ENCODE measurements at places on chromosomes 1 and 21. TPM values are rescaled to one million over a fixed set of nuclear protein-coding genes. Genes with fewer than 3 reads are reported as not detected.
A peak's percentile ranks its signal among the peaks of the same experiment; 100 is the strongest.

GRCh38 chr1:149916898-149917252, 769 bp downstream of the SV2A start:
- H3K36me3 ChIP-seq = no peaks in the 10 kb centered on the region
- no peaks in the 10 kb centered on the region for H3K27me3 ChIP-seq
- H3K4me3 ChIP-seq = peak overlapping the region; percentile 90

DNA sequence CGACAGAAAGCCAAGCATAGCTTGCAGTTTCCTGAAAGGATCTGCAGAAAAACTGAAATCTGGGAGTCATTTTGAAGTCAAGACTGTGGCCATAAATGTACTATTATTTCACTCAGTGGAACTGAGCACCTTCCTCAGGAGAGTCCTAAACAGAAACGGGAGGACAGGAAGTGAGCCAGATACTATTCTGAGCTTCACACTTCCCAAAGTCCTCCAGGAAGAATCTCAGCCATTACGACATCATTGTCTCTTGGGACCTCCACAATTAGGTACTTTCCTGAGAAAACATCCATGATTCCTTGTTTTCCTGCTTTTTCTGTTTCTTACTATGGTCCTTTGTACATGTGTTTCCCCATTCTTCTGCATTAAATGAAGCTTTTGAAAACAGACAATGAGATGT, 299.2 kb upstream of the USP25 start:
- no peak overlapping the region for H3K27ac ChIP-seq
- no peaks in the 10 kb centered on the region for H3K4me1 ChIP-seq
- no peak for DNase-seq

GRCh38 chr1:110165761-110166231, 15.5 kb downstream of the SLC6A17 start:
- DNase-seq = no peak
- no peak overlapping the region for H3K27ac ChIP-seq
- H3K27me3 ChIP-seq = peaks cover 33% of the 10 kb centered on the region
- H3K36me3 ChIP-seq = peaks cover 2% of the 10 kb centered on the region
- no peak overlapping the region for H3K4me3 ChIP-seq

GRCh38 chr1:1291548-1292441, 11.6 kb downstream of the SCNN1D start:
- no peaks in the 10 kb centered on the region for H3K27me3 ChIP-seq
- no peaks in the 10 kb centered on the region for H3K36me3 ChIP-seq
- peaks cover 6% of the 10 kb centered on the region for H3K4me1 ChIP-seq
- peak; percentile 62 for DNase-seq
- H3K27ac ChIP-seq = no peak overlapping the region

DNA sequence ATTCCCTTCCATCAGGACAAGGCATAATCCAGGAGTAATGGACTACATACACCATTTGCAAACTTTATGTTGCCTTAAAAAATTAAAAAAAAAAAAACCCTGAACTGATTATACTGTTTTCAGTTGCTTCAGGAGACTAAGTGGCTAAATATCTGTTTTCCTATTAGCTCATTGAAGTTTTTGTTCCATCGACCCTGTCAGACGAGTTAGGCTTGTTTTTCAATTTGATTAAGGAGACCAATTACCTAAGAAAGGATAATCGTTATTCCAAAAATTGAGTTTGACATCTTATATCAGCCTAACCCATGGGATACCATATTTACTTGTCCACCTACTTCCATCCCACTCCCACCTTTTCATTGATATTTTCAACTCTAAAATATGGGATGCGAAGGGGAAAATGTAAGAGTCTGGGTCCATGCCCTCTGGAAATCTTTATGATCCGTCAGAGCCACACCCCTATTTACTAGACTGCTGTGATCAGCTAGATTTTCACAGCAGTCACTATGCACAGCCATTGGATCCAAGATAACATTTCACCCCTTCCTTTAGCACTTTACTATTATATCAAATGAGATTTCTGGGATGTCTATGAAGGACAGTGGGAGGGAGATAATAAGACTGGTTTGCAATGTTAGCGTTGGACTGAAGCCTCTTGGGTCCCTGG, 41.0 kb downstream of the IL12RB2 start:
- H3K4me3 ChIP-seq = no peak overlapping the region
- no peak for DNase-seq
- no peaks in the 10 kb centered on the region for H3K27me3 ChIP-seq
- H3K4me1 ChIP-seq = peaks cover 2% of the 10 kb centered on the region
- H3K27ac ChIP-seq = no peak overlapping the region
- peaks cover 3% of the 10 kb centered on the region for H3K36me3 ChIP-seq

DNA sequence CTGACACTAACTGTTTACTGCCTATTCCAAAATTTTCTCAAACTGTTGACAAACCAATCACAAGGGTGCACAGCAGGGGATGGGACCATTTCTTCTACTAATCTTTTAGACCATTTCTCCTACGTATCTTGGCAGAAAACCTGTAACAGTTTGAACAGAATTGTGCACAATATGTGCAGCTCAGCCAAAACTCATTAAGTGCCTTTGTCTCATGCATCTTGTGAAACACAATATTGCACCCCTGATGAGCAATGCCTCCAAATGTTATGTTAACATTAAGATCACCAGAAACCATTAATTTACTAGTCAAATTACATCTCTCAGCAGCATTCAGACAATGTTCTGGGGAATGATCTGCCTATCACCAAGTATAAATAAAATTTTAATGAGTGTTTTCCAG, 247.5 kb downstream of the NRIP1 start:
- DNase-seq = no peak
- H3K27me3 ChIP-seq = peaks cover 5% of the 10 kb centered on the region
- no peak overlapping the region for H3K4me3 ChIP-seq
- no peak overlapping the region for H3K27ac ChIP-seq

Gene OR2L13
- total RNA-seq = 0.21 TPM

Gene VSIG8
- not detected for total RNA-seq

Gene PLA2G5
- total RNA-seq = not detected

Gene GPR161
- total RNA-seq = 0.13 TPM

Gene PCP4
- not detected for total RNA-seq

Gene CORT
- total RNA-seq = 0.42 TPM
